Aorta (tissue), 5 donors: ENCODE measurements at places on chromosomes 3 and 15.
A peak's percentile ranks its signal among the peaks of the same experiment; 100 is the strongest.

- DNase-seq, result peak; percentile 50
- no peaks in the 10 kb centered on the region for H3K27me3 ChIP-seq
- H3K27ac ChIP-seq, result no peak overlapping the region
- H3K4me3 ChIP-seq, result no peak overlapping the region
These were observed 45.0 kb downstream of the TIGIT start for GRCh38 chr3:114338651-114339357.

DNA sequence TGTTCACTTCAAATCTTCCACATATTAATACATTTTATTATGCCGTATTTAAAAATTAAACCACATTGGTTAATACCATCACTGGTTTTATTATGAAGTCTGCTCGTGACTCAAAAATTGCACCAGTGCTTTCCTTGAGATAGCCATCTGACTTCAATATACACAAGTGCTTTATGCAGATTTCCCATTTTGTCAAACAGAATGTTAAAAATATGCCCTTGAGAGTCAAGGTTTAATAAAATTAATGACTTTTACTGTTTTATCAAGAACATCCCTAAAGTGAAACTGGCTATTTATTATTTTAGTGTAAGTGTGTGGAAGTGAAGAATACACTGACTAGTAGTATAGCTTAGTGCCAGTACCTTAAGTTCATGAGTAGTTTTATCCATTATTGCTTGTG is 139.3 kb upstream of the SOX2 start:
- H3K27me3 ChIP-seq, result no peaks in the 10 kb centered on the region
- H3K4me1 ChIP-seq, result no peaks in the 10 kb centered on the region
- no peak overlapping the region for H3K27ac ChIP-seq
- DNase-seq, result no peak
- H3K36me3 ChIP-seq, result no peaks in the 10 kb centered on the region
- H3K4me3 ChIP-seq, result no peak overlapping the region

GRCh38 chr3:69419276-69419675 is 33.4 kb upstream of the FRMD4B start:
- H3K27me3 ChIP-seq, result no peaks in the 10 kb centered on the region
- no peak overlapping the region for H3K4me3 ChIP-seq
- no peak for DNase-seq
- no peaks in the 10 kb centered on the region for H3K4me1 ChIP-seq
- no peak overlapping the region for H3K27ac ChIP-seq

DNA sequence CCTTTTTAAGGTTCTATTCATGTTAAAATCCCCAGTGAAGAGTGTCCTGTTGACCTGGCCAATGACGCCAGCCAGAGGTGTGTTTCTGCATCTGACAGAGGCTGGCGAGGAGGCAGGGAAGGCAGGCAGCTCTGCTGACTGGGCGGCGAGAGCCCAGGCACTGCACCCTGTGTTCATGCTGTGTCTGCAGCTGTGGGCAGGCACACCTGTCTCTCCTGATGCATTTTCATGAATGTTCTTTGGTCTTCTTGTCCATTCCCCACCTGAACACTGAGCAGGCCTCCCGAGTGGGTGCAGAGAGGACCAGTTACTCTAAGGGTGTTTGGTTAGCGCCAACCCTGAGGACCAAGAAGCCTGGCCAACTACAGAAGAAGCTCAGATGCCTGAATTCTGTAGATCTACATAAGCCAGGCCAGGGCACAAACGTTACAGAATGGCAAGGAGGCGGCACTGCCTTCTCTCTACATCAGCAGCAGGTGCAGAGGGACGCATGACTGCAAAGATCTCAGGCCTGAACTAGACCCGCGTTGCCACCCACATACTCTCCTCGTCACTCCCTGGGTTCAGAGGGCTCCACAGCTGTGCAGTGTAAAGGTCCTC is 233.7 kb downstream of the OCA2 start:
- no peaks in the 10 kb centered on the region for H3K4me1 ChIP-seq
- no peak overlapping the region for H3K4me3 ChIP-seq

- no peak overlapping the region for H3K27ac ChIP-seq
- peak; percentile 44 for DNase-seq
- no peaks in the 10 kb centered on the region for H3K27me3 ChIP-seq
- H3K4me3 ChIP-seq, result no peak overlapping the region
These were observed 7.1 kb upstream of the PLCB2 start for GRCh38 chr15:40314723-40315276.

DNA sequence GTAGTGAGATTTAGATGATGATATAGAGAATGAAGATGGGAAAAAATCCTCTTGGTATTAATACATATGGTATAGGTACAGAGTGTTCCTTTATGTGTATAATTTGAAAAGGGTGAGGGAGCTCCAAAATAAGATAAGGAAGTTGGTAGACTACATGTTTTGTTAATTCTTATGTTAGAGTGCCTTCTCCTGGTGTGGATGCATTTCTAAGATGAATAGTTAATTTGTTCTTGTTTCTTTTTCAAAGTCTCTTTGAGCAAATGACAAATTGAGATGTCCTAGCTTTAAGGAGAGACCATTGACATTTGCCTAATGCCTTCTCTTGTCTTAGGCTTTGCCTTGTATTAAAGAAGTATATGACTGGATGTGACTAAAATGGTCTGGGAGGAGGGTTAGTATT is 34.1 kb downstream of the AKAP13 start:
- H3K27ac ChIP-seq, result no peak overlapping the region
- H3K36me3 ChIP-seq, result no peaks in the 10 kb centered on the region
- no peak for DNase-seq
- no peak overlapping the region for H3K4me3 ChIP-seq
- H3K27me3 ChIP-seq, result peaks cover 1% of the 10 kb centered on the region
- H3K4me1 ChIP-seq, result no peaks in the 10 kb centered on the region

- no peaks in the 10 kb centered on the region for H3K36me3 ChIP-seq
- no peak for DNase-seq
- no peak overlapping the region for H3K27ac ChIP-seq
- H3K27me3 ChIP-seq, result no peaks in the 10 kb centered on the region
- H3K4me1 ChIP-seq, result no peaks in the 10 kb centered on the region
- H3K4me3 ChIP-seq, result no peak overlapping the region
These were observed 4.3 kb downstream of the PFKFB4 start for GRCh38 chr3:48552111-48552951.

DNA sequence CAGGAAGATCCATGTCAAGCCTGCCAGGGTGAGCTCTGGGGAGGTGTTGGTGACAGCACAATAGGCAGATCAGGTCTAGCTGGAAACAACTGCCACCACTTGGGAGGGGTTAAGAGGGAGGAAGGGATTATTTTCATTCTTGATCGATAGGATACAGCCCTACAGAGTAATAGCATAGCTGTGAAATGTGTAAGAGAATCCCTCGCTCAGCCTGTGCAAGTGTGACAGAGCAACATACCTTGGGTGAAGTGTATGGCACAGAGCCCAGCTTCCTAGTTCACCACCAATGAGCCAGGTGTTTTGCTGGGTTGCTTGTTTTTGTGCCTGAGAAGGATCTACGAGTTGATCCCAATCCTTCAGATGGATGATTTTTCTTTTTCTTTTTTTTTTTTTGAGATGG is 9.2 kb upstream of the DCUN1D1 start:
- no peaks in the 10 kb centered on the region for H3K36me3 ChIP-seq
- no peak overlapping the region for H3K4me3 ChIP-seq
- no peak for DNase-seq
- H3K27me3 ChIP-seq, result no peaks in the 10 kb centered on the region

DNA sequence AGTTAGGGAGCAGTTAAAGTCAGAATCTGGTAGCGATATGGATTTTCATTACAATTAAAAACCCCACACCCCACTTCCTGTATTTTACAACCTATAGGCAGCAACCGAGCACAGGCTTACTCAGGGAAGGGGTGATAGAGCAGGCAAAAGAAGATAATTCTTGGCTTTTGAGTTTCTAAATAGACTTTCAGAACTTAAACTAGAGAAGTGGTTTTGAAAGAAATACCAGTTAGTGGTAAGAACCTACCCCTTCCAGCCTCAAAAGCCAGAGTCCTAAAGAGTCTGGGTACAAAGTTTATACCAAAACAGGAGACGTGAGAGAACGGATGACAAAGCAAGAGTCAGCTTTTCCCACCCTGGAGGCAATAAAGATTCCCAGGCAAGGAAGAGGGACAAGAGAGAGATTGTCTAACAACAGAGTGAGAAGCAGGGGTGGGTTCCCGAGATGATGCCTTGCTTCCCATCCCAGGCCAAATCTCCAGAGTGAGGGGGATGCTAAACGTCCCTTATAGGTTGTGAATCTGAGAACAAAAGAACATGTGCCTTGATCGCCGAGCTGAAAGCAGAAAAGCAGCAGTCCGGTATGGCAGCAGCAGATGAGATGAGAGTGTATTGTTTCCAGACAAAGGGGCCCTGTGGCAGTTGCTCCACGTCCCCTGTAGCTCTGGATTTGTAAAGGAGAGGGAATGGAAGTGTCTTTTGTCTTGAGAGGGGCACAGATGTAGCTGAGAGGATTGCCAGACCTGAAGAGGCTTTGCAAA is 36.8 kb downstream of the KLHL6 start:
- H3K36me3 ChIP-seq, result no peaks in the 10 kb centered on the region
- no peak overlapping the region for H3K4me3 ChIP-seq
- H3K27ac ChIP-seq, result no peak overlapping the region
- no peaks in the 10 kb centered on the region for H3K4me1 ChIP-seq
- no peaks in the 10 kb centered on the region for H3K27me3 ChIP-seq

DNA sequence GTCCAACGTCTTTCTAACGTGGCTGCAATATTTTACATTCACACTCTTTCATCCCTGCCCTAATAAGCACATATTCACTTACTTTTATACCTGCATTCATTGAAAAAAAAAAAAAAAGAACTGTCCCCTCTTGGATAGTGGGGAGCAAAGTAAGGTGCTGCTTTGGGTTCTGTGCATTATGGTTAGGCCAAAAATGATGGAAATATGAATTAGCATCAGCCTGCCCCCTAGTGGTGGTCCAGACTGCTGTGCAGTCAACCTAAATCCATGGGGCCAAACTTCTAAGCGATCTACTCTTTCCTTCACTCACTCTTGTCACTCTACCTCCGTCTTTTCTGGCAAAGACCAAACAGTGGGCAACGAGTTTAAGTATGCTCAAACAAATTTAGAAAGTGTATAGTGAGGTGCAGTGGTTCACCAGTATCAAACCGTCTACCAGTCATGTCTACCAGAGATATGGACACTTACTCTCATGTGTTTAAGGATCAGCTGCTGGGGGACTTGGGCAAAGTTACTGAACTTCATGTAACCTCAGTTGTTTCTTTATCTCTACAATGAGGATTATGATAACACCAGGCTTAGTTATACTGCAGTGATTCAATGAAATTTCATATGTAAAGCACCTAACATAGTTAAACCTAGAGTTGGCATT is 61.5 kb upstream of the GRM7 start:
- no peaks in the 10 kb centered on the region for H3K4me1 ChIP-seq
- no peak for DNase-seq
- no peak overlapping the region for H3K4me3 ChIP-seq
- no peaks in the 10 kb centered on the region for H3K27me3 ChIP-seq

DNA sequence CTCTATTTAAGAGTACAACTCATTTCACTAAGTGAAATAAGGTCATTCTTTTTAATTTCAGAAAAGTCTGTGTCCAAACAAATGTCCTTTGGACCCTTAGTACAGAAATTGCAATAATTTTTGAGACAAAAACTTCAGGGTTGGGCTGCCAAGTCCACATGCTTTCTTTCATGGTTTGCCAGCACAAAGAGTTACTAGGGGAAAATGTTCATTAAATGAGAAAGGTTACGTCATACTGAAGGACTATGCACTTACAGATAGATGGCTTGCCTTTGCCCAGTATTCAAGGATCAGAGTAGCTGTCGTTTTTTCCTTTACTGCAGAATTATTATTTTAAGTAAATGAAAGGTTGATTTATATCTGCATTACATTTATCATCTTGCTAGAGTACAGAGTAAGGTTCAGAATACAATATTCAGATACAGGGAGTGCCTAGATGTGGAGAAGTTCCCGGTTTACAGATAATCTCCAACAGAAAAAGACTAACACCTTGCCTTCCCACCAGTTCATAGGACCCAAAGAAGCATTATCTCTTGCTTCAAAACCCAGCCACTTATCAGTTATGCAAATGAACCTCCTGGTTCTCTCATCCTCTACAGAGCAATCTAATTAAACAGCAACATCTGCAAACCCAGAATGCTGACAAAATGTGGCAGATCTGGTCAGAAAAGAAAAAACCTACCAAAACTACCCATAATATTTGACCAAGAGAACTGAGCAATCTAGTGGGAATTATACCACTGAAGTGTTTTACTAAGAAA is 179.3 kb downstream of the FRMD5 start:
- no peak for DNase-seq
- no peaks in the 10 kb centered on the region for H3K4me1 ChIP-seq

DNA sequence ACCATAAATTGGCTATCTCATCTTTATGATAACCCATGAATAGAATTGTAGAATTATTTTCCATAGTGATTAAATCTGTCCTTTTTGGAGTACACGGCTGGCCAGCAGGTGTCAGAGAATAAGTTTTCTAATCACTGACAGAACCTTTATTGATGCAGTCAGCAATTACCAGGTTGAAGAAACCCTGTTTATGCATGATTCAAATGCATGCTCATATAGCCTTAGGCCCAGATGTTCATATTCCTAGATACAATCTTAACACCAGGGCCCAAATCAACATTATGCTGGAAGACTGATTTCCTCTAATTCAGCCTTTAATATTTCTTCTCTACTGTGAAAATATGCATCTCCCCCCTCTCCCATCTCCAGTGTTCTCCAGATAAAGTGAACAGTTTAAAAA is 243.5 kb upstream of the DCBLD2 start:
- no peaks in the 10 kb centered on the region for H3K27me3 ChIP-seq
- DNase-seq, result no peak
- peaks cover 1% of the 10 kb centered on the region for H3K4me1 ChIP-seq
- H3K36me3 ChIP-seq, result no peaks in the 10 kb centered on the region

DNA sequence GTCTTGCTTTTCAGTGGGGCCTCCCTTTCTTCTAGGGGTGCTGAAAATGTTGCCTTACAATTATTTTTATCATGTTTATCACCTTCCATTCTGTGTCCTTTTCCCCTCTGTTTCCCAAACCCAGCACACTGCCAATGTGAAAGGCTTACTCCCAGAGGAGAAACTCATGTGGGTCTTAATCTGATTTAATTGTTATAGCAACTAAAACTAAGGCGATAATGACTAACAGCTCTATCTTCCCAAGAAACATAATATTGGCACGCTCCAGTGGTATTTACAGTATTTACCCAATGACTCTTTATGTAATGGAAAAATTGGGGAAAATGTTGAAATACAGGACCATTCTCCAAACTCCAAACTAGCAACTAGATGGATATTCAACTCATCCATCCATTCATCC is 58.4 kb downstream of the MESD start:
- H3K27ac ChIP-seq, result no peak overlapping the region
- H3K4me3 ChIP-seq, result no peak overlapping the region
- no peaks in the 10 kb centered on the region for H3K4me1 ChIP-seq
- DNase-seq, result no peak

DNA sequence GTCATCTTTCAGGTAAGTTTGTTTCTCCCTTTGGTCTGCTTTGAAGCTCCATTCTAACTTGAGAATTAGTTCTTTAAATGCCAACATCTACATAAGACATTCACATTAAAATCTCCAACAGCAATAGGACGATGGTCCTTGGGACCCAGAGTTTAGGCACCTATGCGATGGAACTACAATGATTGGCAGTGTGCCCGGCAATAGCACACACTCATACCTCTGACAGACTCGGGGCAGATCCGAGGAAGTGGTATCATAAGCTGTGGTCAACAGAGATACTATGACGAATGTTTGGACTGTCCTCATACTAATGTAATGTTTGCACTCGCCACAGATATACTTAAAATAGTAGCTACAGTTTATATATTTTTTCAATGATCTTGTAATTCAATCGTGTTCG is 34.2 kb upstream of the NR2F2 start:
- H3K27me3 ChIP-seq, result no peaks in the 10 kb centered on the region
- H3K4me1 ChIP-seq, result no peaks in the 10 kb centered on the region
- no peak overlapping the region for H3K4me3 ChIP-seq
- no peak overlapping the region for H3K27ac ChIP-seq
- DNase-seq, result no peak
